ENCODE measurements at places on chromosomes 13 and 19. TPM values are rescaled to one million over a fixed set of nuclear protein-coding genes. Genes with fewer than 3 reads are reported as not detected.

DNA sequence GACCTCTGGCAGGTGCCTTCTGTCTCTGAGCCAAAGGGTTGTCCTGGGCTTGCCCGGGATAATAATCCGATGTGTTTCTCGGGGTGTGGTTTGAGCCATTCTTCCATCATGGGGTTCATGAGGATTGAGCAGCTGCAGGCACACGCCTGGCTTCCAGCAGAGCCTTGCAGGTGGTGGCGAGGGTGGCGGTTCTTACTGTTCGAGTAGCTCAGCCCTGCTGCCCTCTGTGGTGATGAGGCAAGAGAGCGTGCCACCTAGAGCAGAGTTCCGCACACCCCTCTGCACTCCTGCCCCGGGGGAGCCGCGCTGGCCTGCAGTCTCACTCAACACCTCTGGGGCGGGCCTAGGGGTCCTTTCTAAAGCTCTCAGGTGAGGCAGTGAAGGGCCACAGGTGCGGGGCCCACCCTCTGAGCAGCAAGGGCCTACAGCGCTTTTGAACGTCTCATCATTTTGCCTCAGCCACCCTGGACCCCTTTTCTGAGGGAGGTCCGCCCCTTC is 3.8 kb downstream of the SCN1B start:
- DNase-seq = no peak

DNA sequence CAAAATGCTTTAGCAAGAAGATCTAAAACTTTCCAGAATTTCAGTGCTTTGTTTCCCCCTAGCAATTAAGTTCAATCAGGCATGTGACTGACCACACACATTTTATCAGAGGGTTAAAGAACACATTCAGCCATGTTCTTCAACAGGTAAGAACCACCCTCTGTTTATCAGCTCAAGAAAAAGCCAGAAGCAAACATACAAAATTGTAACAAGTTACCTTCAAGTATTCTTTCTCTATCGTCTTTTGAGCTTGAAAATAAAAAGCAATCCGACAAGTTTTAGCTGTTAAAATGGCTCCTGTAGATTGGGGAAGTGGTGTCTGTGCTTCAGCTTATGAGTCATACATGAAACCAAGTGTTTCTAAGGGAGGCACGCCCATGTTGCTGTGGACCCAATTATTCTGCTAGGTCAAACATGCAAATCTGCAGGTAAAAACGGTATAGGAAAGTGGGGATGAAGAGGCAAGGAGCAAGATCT is at the start of gene ELF1:
Gene ELF1 (minus strand): TSS at position 306 of the 477 bp plus-strand sequence. CDS start 37,262 bp downstream, outside the sequence.
- no peak for DNase-seq

GRCh38 chr13:105231579-105231978 is 1303.9 kb downstream of the EFNB2 start:
- no peak for DNase-seq

Gene URAD
- polyA plus RNA-seq = not detected

DNA sequence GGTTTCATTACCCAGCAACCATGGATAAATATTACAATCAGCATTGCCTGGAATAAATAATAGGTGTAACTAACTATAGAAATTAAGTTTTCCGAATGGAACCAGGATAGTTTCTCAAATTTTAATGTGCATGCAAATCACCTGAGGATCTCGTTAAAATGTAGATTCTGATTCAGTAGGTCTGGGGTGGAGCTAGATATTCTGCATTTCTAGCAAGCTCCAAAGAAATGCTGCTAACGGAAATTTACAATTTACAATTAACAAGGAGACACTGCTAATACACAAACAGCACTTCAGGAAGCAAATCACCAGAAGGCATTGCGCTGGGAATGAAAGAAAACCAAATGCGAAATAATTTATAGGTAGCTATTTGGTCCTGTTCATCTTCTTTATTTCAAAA is 597.5 kb upstream of the KLF12 start:
- DNase-seq = no peak

DNA sequence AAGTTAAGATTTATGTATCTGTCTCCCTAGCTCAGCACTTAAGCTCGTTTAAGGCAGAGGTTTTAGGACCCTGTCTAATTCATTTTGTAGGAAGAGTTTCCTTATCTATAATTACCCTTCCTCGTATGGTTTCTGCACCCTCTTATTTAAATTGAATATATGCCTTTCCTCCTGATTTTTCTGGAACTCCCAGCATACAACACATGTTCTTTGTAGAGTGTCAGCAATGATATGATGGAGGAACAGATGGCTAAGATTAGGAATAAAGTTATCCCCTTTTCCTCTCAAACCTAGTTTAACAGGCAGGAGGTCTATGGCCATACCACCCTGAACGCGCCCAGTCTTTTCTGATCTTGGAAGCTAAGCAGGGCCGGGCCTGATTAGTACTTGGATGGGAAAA is 359.5 kb downstream of the PCDH17 start:
- no peak for DNase-seq

Data from psoas muscle (tissue), 8 donors.